NCI-H1417 (cell line): ENCODE measurements at places on chromosomes 1 and 21.

GRCh38 chr21:15761507-15762100 lies 31.8 kb downstream of the USP25 start:
- DNase-seq = no peak

- DNase-seq = peak; percentile 19
These were observed 12.8 kb downstream of the PDE9A start for GRCh38 chr21:42666023-42666747.

GRCh38 chr1:68204977-68205630 lies 27.2 kb downstream of the WLS start:
- no peak for DNase-seq

DNA sequence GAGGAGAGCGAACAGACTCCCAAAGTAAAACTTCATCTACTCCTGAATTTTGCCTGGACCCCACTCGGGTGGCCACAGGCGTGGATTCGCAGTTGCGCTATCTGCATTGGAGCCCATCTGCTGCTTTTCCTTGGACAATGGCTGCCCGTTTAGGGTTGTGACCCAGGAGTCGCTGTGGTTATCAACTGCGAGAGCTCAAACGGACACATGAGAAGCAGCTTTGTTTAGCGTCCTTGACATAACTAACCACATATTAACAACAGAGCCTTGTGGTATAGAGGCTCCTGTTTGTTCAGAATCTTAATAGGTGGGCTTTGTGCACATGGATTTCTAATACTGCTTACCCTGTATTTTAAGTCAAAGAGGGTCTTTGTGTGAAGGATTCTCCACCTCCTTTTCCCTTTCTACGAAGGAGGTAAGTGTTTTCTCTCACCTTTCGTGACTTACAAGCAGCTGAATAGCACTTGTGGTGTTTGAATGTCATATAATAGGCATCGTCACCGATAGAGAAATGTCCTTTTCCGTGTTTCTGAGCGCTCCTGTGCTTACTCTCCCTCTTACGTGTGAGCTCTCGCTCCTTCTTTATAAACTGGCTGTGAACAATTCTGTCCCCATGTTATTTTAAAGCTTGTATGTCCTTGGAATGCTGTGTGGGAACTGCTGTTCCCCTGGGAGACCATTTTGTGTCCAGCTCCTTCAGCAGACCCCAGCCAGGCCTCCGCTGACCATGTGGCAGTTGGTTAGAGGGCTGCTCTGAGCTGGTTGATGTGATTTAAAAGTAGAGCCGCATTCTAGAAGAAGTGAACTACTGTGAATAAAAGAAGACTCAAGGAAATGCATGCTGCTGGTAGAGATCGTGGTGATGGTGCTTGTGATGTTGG lies 441.4 kb downstream of the RPS6KC1 start:
- DNase-seq = no peak

- no peak for DNase-seq
These were observed 47.5 kb upstream of the ITPKB start for GRCh38 chr1:226786550-226786949.

DNA sequence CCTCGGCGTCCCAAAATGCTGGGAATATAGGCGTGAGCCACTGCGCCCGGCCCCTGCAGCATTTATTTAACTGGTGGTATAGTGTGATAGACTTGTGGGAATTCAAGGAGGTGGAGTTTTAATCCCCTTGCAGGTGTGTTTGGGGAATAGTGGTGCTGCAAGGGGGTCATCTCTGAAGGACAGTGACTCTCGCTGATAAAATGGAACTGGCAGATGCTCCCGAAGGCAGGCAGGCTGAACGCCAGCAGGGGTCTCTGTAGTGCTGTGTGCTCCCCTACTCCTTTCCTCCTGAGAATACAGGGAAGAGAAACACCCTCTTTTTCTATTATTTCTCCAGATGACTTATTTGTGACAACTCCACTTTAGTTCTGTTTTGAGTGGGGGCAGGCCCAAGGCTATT lies 4.0 kb downstream of the OSCP1 start:
- DNase-seq = no peak

GRCh38 chr1:234149217-234149616 lies 224.0 kb upstream of the COA6 start:
- DNase-seq = no peak

- DNase-seq = peak; percentile 4
These were observed 58.7 kb downstream of the RABGAP1L start for GRCh38 chr1:174217787-174218574.

- no peak for DNase-seq
These were observed 737.2 kb upstream of the CHRM3 start for GRCh38 chr1:238649200-238649599.

- DNase-seq = no peak
These were observed 40.0 kb upstream of the PTPRC start for GRCh38 chr1:198598796-198599321.

- no peak for DNase-seq
These were observed 277.6 kb downstream of the DSCAM start for GRCh38 chr21:40569357-40569756.

DNA sequence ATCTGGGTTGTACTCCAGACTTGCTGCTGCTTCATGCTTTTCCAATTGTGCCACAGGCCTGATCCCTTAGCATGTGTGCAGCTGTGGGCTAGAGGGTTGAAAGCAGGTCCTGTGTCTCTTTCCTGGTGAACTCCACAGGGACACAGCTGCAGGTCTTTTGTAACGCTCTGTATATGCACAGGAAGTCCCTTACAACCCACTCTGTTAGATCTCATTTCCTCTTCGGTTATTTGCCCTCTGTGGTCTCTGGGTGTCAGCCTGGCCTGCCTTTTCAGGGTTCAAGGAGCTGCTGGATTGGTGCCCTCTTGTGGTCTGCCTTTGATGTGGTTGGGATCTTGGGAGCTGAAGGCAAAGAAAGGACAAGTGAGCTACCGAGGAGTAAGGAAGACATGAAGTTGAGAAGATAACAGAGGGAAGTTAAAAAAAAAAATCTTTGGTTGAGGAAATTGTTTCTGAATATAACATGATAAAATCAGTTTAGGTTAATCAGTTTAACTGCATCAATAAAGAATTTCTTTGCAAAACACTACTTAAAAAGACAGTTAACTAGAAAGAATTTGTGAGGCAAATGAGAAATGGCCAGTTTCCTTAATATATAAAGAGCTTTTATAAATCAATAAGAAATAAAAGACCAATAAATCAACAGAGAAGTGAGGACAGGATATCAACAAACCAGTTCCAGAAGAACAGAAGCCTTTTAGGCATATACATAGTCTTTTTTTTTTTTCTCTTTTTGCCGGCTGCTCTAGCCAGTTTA lies 44.1 kb downstream of the UCK2 start:
- peak; percentile 44 for DNase-seq

- DNase-seq = no peak
These were observed 576.1 kb upstream of the RGS18 start for GRCh38 chr1:191582169-191582568.

DNA sequence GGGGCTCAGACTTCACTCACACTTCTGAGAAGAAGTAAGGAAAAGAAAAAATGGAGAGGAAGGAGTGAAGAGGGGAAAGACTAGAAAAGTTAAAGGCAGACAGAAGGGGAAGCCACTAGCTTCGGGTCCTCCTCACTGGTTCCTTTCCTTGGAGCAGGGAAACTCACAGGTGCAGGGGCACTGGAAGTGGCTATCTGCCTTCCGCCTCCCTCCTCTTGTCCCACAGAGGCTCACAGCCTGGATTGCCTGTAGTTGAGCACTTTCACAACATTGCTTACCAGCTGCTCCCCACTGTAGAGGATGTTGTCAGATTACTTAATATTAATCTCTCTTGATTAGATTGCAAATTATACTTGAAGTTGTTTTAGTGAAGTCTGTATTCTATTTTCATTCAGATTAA lies 21.6 kb upstream of the ABCA4 start:
- DNase-seq = no peak

DNA sequence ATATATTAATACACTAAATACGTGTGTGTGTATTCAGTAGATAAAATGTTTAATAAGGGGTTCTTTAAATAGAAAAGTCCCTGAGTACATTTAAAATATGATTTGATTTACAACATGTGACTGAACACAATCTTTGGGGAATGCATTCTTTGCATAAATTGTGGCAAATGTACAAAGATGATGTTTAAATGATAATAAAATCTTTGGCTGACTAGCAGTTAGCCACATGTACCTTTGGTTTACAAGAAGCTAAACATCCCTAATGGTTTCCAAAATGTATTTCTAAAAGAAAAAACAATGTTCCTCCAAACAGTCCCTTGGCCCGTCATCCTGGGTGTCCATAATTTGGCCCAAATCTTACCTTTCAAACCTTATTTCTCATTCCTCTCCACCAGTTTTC lies 106.4 kb upstream of the MARK1 start:
- DNase-seq = no peak

- DNase-seq = no peak
These were observed 9.9 kb downstream of the PTPN22 start for GRCh38 chr1:113861641-113862040.

DNA sequence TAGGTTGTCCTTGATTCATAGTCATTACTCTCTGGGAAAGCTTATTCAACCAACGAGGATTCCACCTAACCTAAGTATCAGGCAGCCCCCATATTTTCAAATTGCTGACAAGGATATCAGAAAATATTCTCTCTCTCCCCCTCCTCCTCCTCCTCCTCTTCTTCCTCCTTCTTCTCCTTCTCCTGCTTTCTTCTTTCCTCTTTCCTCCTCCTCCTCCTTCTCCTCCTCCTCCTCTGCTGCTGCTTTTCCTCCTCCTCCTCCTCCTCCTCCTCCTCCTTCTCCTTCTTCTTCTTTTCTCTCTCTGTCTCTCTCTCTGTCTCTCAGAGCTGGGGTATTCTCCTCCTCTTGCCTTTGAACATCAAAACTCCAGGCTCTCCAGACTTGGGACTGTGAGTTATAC lies 2.5 kb upstream of the IGSF9 start:
- no peak for DNase-seq

DNA sequence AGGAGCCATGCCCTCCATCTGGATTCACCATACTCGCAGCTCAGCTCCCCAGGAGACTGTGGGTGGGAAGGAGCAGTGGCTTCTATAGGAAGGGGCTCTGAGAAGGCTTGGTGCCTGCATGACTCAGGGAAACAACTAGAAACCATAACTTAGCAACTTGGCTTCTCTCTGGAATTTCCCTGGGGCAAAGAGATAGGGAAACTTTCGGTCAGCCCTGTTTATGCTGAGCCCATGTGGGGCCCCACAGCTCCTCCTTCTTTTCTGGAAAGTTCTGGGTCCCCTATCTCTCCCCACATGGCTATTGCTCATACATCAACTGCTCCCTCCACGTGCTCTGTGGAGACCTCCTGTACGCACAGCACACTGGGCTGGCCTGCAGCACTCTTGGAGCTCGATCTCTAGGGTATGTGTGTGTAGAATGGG lies 39.3 kb downstream of the PLEKHA6 start:
- no peak for DNase-seq

GRCh38 chr1:202998836-202999750 lies 8.1 kb upstream of the TMEM183A start:
- DNase-seq = peak; percentile 84

GRCh38 chr1:10745886-10746455 lies 50.5 kb downstream of the CASZ1 start:
- no peak for DNase-seq

DNA sequence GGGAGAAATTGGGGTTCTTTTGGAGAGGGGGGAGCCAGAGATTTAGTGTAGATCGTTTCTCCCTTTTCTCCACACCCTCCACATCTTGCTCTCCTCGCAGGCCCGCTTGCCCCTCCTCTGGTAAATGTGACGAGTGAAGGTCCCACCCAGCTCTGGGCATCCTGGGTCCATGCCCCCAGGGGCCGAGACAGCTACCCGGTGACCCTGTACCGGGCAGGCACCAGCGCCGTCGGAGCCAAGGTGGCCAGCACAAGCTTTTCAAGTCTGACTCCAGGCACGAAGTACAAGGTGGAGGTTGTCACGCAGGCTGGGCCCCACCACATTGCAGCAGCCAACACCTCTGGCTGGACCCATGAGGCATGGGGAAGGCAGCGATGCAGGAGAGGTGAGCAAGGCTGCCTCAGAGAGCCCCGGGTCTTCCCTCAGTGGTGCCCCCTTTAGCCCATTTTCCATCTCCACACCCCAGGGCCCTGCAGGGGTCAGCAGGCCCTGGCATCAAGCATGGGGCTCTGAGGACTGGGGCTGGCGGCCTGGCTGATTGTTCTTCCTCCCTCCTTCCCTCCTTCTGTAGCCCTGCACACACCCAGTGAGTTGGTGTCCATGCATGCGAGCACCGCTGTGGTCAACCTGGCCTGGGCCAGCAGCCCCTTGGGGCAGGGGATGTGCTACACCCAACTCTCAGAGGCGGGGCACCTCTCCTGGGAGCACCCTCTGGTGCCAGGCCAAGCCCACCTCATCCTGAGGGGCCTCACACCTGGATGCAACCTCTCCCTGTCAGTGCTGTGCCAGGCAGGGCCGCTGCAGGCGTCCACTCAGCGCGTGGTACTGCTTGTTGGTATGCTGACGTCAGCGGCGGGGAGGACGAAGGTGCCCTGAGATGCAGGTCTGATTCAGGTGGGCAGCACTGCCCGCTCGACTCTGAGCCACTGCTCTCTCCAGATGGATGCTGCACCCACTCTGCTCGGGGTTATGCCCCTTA lies 16.4 kb upstream of the LGR6 start:
- no peak for DNase-seq

GRCh38 chr1:210407887-210408252 lies 79.2 kb downstream of the HHAT start:
- peak; percentile 28 for DNase-seq

GRCh38 chr1:235984041-235984825 lies 80.7 kb downstream of the NID1 start:
- no peak for DNase-seq

- DNase-seq = no peak
These were observed 49.7 kb downstream of the IVNS1ABP start for GRCh38 chr1:185267301-185267700.
